ENCODE measurements at places on chromosomes 16 and 17. TPM values are rescaled to one million over a fixed set of nuclear protein-coding genes. Genes with fewer than 3 reads are reported as not detected.

Gene OSGIN1
- total RNA-seq: 2.4 TPM

Gene TERB1
- 0.28 TPM for total RNA-seq

Gene CLEC18A
- 6.1 TPM for total RNA-seq

Gene C1QL1
- total RNA-seq: 10.8 TPM

Gene NOG
- 0.15 TPM for total RNA-seq

Gene C16orf46
- total RNA-seq: 0.21 TPM

Gene CCDC144A
- 2.5 TPM for total RNA-seq

GRCh38 chr16:78664811-78665772, 565.6 kb downstream of the WWOX start:
- no peak for DNase-seq

GRCh38 chr16:3274490-3274889, 8.8 kb upstream of the ZNF263 start:
- DNase-seq: peak; percentile 34

GRCh38 chr16:88121886-88122580, 170.8 kb downstream of the BANP start:
- no peak for DNase-seq

DNA sequence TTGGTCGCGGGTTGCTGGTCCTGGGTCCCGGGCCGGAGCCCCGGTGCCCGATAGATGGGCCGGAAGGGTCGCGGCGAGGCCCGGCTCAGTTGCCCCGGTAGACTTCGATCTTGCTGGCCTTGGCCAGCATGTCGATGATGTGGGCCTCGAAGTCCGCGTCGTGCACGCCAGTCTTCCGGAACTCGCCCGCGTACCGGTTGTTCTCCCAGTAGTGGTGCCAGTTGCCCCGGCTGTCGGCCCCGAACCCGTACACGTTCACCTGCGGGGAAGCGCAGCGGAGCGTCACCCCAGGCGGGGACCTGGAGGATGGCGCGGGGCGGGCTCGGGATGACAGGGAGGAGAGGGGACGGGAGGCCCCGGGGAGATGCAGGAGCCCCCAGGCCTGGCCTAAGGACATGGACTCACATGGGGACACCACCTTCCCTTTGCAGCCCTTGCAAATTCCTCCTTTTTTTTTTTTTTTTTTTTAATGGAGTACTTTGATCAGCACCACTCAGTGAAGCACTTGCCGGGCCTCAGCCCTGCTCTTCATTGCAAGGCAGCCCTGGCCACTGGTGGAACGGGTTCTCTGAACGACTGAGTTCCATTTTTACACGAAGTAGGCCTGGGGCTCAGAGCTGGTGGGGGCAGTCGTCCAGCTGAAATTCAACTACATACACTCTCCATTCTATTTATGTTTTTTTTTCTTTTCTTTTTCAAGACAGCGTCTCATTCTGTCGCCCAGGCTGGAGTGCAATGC, 35.1 kb downstream of the DDX19A start:
- no peak for DNase-seq

DNA sequence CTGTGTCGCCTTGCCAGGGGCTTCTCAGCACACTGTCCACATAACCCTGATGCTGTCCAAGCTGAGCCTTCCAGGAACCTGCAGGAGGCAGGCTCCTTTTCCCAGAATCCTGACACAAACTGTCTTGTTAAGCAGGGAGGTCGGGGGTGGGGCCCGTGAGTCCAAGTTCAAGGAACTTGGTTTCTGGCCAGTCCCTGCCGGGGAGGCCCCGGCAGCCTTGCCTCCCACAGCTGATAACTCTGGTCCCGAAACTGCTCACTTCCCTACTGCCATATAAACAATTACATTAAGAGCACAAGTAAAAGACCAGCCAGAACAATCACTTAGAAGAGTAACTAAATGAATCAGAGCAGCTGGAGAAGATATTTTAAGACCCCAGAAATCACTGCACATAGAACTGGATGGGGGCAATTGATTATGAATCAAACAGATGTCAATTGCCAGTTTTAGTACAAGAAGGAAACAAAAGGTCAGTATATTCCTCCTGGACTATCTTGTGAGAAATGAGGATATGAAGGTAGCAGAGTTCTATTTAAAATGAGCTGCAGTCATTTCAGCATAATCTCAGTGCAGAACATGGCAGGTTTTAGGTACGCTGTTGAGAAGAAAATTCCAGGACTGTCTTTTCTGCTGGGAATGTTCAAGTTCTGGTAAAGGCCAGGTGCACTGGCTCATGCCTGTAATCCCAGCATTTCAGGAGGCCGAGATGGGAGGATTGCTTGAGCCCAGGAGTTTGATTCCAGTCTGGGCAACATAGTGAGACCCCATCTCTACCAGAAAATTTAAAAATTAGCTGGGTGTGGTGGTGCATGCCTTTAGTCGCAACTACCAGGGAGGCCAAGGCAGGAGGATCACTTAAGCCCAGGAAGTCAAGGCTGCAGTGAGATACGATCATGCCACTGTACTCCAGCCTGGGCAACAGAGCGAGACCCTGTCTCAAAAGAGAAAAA, 169.8 kb downstream of the PITPNC1 start:
- DNase-seq: no peak

GRCh38 chr17:69143151-69143550, 1.5 kb upstream of the ABCA6 start:
- DNase-seq: no peak

DNA sequence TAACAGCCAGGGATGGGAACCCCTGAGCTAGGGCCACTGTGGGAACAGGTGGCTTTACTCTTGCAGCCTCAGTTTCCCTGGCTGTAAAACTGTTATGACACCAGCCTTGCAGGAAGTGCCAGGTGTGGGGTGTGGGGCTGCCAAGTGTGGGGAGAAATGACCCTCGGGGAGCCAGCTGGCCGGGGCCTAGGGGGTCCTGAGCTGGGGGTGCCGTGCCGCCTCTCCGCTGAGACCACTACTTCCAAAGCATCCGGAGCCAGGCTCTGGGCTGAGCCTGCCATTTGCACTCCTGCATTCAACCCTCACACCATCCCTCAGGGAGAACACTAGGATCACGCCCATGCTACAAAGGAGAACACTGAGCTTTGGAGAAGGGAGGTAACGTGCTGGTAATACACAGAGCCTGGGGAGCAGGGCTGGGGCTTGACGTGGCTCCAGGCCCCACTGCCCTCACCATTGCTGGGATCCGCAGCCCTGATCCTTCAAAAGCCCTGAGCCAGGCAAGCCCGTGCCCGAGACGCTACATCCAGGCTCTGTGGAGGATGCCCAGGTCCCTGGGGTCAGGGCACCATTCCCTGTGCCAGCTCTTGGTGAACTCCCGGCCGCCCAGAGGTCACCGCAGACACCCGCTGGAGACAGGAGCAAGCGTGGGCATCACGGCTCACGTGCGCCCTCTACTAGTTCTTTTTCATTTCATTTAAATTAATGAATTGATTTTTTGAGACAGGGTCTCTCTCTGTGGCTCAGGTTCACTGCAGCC, 28.8 kb upstream of the GINS2 start:
- peak; percentile 70 for DNase-seq

- DNase-seq: peak; percentile 12
These were observed 67.8 kb downstream of the CDH8 start for GRCh38 chr16:61968242-61969076.

- DNase-seq: no peak
These were observed 49.8 kb downstream of the ZCCHC14 start for GRCh38 chr16:87443016-87443415.

DNA sequence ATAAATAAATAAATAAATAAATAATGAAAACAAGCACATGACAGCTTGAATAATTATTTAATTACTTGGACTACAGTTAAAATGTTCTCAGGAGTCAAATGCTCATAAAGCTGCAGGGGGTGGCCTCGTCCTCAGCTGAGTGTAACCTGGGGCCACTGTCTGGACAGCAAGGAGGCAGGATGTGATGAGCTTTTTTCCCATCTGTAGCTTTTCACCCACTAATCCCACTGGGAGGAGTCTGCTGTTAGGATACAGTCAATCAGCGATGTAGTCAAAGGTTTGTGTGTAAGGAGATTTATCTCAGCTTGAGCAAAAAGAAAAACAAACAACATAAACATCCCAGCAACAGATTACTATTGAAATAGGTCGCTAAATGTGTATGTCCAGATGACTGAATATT, 22.5 kb downstream of the ZCCHC14 start:
- no peak for DNase-seq

DNA sequence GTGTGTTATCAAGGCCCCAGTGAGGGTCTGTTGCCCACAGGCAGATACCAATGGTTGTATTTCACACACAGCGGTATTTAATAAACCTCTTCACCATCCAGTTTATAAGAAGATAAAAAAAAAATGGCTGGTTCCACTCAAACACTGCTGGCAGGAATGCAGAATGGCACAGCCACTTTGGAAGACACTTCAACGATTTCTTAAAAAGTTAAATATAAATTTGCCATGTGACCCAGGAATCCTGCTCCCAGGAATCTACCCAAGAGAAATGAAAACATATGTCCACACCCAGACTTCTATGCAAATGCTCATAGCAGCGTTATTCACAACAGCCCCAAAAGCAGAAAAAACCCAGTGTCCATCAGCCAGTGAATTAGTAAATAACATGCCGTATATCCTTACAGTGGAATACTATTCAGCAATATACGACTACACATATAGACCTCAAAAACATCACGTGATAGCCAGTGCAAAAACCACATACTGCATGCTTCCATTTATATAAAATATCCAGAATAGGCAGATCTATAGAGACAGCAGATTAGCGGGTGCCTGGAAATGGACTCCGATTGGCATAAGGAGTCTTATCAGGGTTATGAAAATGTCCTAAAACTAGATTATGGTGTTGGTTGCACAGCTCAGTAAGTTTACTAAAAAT, 38.7 kb downstream of the XYLT1 start:
- no peak for DNase-seq

GRCh38 chr17:74041869-74042640, 161.4 kb upstream of the RPL38 start:
- no peak for DNase-seq

GRCh38 chr17:34414339-34414738, 51.3 kb upstream of the CCL1 start:
- no peak for DNase-seq

- DNase-seq: no peak
These were observed 161.3 kb upstream of the GSE1 start for GRCh38 chr16:85451641-85452363.

DNA sequence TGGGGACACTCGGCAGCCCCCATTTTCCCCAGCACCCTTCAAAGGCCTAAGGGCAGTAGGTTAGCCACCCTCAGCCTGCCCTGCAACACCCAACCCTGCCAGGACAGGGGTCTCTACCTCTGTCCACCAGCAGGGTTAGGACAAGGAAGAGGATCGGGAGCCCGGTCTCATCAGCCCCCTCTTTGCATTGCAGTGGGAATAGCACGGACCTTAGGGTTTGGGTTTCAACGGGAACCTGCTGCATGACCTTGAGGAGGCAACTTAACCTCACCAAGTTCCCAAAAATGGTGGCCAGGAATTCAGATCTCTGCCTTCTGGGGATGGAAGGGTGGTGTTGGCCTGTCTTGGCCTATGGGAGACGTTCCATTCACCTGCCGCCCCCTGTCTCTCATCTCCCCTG, 20.2 kb upstream of the SPPL2C start:
- DNase-seq: no peak

DNA sequence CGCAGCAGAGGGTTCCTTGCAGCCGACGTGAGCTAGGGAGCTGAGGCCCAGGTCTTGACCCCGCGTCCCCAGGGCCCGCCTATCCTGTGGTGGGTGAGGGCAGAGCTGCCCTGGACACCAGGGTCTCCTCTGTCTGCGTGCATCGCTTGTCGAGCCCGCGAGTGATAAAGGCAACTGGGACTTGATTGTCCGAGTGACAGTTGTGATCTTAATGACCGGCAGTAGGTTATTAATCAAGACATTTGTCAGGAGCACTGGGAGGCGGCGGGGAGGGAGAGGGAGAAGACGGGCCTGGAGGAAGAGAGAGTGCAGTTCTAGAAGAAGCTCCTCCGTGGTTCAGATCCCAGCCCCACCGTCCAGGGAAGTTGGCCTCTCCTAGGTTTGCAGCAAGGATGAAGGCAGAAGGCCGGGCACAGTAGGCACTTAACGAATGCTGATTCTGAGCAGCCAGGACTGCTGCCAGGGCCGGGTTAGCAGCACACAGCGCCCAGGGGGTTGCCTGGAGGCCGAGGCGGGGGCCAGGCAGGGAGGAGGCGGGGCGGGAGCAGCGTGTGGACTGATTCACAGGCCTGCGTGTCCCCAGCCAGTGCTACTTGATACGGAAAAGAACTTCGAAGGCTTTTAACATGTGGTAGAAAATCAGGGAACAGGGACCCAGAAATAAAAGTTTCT, 11.3 kb upstream of the GSE1 start:
- no peak for DNase-seq

GRCh38 chr17:41724476-41725050, 9.9 kb downstream of the HAP1 start:
- no peak for DNase-seq

- no peak for DNase-seq
These were observed 89.2 kb downstream of the MAP2K6 start for GRCh38 chr17:69503711-69504110.

DNA sequence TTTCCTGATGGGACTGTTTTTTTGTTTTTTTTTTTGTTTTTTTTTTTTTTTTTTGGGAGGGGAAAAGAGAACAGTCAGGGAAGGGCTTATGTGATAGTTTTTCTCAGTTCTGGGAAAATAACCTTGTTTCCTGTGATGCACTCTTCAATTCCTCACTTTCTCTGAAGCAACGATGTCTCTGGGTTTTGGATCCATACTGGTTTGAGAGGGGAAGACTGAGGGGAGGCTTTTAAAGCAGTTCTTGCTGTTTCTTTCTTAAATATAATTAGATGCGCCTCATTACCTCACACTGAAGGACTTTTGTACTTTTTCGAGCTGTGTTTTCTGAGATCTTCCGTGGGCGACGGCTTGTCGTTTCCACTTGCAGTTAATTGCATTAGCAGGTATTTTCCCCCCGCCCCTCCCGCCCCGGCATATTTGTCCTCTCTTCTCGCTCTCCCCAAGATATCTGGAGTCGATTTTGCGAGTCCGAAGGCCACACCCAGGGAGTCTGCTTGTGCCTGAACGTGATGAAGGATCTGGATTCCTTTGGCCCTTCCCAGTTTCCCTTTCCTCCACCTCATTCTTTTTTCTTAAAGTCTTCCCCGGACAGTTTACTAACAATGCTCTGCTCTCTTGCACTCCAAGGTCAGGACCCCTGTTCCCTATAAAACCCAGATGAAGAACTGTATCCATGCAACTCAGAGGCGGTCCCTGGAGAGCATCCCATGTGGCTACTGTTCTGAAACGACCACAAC, 125.2 kb upstream of the ZFHX3 start:
- no peak for DNase-seq

DNA sequence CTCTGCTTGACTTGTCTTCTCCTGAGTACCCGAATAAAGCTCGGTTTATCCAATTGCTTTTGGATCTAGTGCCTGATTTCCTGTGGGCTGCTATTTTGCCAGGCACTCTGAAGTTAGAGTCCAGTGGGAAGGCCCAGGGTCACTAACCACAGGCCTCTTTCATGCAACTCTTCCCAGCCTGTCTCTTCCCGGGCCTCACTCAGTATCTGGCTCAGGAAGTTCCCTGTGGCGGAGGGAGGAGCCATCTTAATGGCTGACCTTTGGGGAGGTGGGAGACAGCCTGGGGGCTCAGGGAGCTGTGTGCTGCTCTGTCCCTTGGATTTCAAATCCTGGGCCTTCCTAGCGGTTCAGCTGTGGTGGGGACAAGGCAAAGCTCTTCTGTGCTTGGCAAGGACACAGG, 328.5 kb downstream of the SLC39A11 start:
- DNase-seq: no peak

GRCh38 chr16:76502555-76502954, 225.4 kb downstream of the CNTNAP4 start:
- DNase-seq: no peak

GRCh38 chr17:65185668-65186382, 48.7 kb downstream of the RGS9 start:
- DNase-seq: no peak

GRCh38 chr17:3276126-3276525, 22.0 kb downstream of the OR3A1 start:
- DNase-seq: no peak
